Thyroid gland (tissue), 4 donors: ENCODE measurements at places on chromosomes 3 and 15. TPM values are rescaled to one million over a fixed set of nuclear protein-coding genes. Genes with fewer than 3 reads are reported as not detected.

The ARHGAP11A gene
- total RNA-seq, result 2.0 TPM

The PCLAF gene
- total RNA-seq, result 8.7 TPM

The PIERCE2 gene
- 2.0 TPM for total RNA-seq

The MUC13 gene
- not detected for total RNA-seq

The CCDC54 gene
- not detected for total RNA-seq

The VPS8 gene
- 96.4 TPM for total RNA-seq

DNA sequence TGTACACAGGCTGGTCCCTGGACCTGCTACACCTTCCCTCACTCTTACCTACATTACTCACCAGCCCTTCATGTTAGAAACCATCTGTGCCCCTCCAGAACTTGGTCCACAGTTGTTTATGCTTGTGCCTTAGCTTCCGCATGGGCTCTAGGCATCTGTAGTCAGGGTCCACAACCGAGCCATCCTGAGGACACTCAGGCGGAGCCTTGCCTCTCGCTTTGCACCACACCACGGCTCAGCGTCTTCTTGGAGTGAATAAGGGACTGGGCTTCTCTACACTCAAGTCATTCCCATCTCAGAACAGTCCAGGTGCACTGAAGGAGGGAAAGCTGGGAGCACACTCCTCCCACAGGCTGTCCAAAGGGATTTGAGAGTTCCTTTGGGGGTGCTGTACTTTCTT is 97.8 kb downstream of the HMG20A start:
- no peaks in the 10 kb centered on the region for H3K27me3 ChIP-seq

- no peak overlapping the region for H3K27ac ChIP-seq
- no peak for DNase-seq
- H3K4me1 ChIP-seq, result no peaks in the 10 kb centered on the region
- no peaks in the 10 kb centered on the region for H3K27me3 ChIP-seq
Observed at GRCh38 chr3:195059471-195060216, 211.3 kb downstream of the XXYLT1 start.

GRCh38 chr3:164144824-164145223 is 933.5 kb downstream of the SI start:
- H3K4me1 ChIP-seq, result no peaks in the 10 kb centered on the region
- no peaks in the 10 kb centered on the region for H3K36me3 ChIP-seq
- no peak overlapping the region for H3K4me3 ChIP-seq
- DNase-seq, result no peak

DNA sequence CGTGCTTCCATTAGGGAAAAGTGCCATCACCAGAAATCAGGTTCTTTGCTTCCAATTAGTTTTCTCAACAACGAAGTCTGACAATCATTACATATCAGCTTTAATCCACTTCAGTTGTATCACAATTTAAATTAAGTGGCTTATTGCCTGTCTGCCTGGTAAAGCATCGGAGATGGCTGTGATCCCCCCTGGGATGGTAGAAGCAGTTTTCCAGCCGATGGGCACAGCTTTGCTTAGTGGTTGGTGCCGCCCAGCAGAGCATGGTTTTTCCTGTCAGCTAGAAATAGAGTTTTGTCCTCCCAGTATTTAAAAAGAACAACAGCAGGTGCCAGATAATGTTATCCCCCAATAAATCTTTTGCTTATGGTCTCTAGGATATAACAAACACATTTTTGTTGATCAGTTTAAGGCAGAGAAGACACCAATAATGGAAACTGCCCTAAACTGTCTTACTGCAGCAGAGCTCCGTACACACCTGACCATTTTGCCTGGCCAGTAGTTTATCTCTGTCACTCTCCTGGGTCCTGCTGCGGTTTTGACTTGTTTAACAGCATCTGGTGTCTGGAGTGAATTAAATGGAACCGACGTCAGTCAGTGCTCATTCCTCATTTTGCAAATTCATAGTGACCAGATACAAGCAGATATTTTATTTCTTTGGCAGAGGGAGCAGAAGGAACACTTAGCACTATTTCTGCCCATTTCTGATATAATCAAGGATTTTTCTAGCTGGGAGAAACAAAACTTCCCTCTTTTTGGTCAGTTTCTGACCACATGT is 79.1 kb downstream of the SLC49A4 start:
- H3K27me3 ChIP-seq, result no peaks in the 10 kb centered on the region
- no peak for DNase-seq
- no peaks in the 10 kb centered on the region for H3K36me3 ChIP-seq
- no peak overlapping the region for H3K4me3 ChIP-seq
- H3K27ac ChIP-seq, result no peak overlapping the region
- peaks cover 7% of the 10 kb centered on the region for H3K4me1 ChIP-seq

- H3K27me3 ChIP-seq, result no peaks in the 10 kb centered on the region
- no peak overlapping the region for H3K4me3 ChIP-seq
- H3K36me3 ChIP-seq, result no peaks in the 10 kb centered on the region
Observed at GRCh38 chr3:187840856-187841255, 95.6 kb upstream of the BCL6 start.

DNA sequence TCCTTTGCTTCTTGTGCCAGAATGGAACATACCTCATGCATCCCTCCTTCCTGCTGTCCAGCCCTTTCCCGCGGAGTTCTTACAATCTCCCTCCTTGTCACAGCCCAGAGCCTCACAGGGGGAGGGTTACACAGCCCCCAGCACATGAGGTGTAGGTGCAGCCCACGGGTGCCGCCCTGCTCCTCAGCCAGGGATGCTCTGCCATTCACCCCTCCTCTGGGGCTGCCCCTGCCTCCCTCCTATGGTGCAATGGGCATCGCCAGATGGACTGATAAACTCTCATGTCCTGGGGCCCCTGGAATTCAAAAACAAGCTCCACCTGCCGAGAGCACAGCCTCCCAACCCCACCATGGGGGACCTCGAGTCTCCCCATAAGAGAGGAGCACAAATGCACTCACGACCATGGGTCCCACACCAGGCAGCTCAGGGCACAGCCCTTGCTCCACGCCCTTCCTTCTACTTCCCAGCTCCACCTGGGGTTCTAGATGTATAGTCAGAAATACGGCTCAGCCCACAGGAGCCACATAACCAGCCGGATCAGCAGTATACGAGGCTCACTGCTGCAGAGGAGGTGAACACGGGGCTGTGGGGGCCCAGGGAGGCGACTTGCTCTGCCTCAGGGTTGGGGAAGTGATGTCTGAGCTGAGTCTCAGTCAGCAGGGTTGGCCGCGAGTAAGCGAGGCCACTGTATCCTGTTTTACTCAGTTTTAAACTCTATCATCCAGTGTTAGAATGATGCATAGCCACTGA is 269.7 kb upstream of the LYSMD4 start:
- no peaks in the 10 kb centered on the region for H3K27me3 ChIP-seq
- no peaks in the 10 kb centered on the region for H3K36me3 ChIP-seq
- H3K4me3 ChIP-seq, result no peak overlapping the region
- DNase-seq, result no peak
- H3K4me1 ChIP-seq, result no peaks in the 10 kb centered on the region

DNA sequence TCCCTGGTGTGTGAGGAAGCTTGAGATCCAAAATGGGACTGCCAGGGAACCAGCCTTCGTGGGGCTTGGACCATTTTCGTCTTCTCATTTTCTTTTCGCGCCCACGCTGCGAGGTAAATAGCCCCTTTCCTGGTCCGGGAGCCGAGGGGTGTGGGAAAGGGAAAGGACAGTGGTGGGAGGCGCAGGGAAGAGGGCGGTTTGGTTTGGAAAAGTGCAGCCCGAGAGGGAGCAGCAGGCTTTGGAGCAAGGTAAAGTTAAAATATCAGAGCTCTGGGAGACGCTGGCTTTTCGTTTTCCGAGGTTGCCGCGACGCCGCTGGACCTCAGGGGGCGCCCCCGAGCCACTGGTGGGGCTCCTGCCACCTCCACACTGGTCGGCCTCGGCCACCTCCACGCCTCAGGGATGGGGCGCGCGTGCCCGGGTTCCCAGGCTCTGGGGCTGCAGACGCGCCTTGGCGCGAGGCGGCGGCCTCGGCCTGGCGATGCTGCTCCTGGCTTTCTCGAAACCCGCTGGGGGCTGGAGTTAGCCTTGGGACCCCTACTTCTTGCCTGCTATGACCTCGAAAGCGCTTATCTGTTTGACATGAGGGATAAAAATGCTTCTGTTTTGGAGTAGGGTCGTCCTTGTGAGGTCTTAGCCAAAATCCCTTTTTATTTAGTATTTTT is 3.2 kb downstream of the PTPRG start:
- no peaks in the 10 kb centered on the region for H3K27me3 ChIP-seq
- H3K4me3 ChIP-seq, result peak overlapping the region; percentile 64
- peak overlapping the region; percentile 98 for H3K27ac ChIP-seq

DNA sequence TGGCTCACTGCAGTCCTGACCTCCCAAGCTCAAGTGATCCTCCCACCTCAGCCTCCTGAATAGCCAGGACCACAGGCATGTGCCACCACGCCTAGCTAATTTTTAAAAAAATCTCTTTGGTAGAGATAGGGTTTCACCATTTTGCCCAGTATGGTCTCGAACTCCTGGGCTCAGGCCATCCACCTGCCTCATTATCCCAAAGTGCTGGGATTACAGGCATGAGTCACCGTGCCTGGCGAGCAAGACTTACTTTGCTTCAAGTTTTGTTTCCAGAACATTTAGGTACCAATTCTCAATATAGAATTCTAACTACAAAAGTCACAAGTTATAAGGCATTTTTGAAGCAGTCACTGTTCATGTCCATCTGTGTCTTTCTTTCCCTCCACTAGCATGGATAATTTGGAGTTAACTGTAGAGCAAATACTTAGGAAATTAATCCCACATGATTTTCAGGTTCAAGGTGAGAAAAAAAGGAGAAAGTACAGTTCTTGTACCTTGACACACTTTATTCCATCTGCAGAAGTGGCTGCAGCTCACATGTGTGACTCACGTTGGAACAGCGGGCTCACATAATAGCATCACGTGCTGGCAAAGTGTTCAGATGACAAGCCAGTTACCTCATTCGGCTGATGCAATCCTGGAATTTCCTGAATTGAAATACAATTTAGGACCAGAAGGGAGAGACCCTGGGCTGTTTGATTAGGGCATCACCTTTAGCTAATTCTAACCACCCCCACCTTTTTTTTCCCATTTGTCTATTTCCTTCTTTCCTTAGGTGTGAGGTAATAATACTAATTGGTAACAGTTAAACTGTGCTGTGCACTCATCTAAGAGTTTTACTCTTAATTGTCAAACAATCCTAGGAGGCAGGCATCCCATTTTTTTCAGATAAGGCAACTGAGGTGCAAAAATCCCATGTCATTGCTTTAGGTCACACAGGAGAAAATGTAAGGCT is 46.9 kb upstream of the NEDD4 start:
- no peaks in the 10 kb centered on the region for H3K27me3 ChIP-seq
- H3K4me3 ChIP-seq, result no peak overlapping the region
- H3K27ac ChIP-seq, result no peak overlapping the region

- H3K36me3 ChIP-seq, result no peaks in the 10 kb centered on the region
- H3K27me3 ChIP-seq, result no peaks in the 10 kb centered on the region
- no peaks in the 10 kb centered on the region for H3K4me1 ChIP-seq
- H3K27ac ChIP-seq, result no peak overlapping the region
- H3K4me3 ChIP-seq, result no peak overlapping the region
- no peak for DNase-seq
Observed at GRCh38 chr3:30578479-30578878, 27.9 kb upstream of the TGFBR2 start.
